ENCODE measurements at places on chromosomes 2 and 18.

DNA sequence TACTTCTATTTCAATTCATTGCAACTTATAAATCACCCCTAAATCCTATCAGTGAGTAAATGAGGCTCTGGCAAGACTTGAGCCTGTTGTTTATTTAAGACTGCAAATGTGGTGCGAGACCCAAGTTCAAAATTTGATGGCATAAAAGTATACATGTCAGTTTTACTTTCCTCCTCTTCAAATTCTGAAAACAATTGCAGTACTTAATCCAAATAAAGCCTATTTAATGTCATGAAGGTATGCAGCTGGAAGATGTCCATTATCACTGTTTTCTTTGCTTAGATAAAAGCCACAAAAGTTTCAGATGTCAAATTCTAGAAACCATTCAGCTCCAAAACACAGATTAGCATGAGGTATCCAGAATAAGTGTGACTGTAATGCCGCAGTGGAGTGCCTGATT lies 3.3 kb downstream of the APCDD1 start:
- no peak for DNase-seq

DNA sequence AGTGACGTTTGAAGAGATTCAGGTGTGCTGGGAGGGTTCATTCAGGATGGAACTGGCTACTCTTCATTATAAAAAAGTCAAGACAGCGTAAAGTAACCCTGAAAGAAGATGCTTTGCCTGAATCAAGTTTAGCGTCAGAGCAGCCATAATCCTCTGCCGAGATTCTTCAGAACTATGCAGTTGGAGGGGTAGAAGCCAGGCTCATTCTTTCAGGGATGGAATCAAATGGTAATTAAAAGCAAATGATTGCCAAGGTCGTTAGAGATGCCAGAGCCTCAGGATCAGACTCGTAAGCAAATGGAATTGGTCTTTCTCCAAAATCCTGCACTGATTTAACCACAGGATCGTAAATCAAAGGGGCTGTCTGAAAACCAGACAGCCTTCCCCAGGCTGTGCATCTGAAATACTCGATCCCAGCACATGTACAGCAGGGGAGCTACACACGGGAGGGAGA lies 21.9 kb downstream of the APCDD1 start:
- DNase-seq = no peak

- DNase-seq = no peak
These were observed 1152.0 kb upstream of the CDH2 start for GRCh38 chr18:29328932-29329331.

GRCh38 chr2:16218161-16218560 lies 277.8 kb downstream of the MYCN start:
- DNase-seq = no peak

GRCh38 chr2:176122052-176122682 lies 352 bp upstream of the HOXD9 start:
- no peak for DNase-seq

DNA sequence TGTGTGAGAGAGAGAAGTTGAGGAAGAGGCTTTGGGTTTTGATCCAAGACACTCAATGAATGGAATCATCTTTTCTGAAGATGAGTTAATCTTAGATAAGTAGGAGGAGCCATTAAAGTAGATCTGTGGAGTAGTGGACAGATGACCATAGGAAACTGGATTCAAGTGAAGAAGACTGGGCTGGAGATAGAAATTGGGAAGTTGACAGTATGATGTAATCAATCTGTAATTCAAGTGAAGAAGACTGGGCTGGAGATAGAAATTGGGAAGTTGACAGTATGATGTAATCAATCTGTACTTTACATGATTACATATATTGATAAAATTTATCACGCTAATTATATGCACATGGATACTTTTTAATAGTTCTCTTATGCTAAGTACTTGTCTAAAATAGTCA lies 92.8 kb downstream of the PHLPP1 start:
- no peak for DNase-seq

DNA sequence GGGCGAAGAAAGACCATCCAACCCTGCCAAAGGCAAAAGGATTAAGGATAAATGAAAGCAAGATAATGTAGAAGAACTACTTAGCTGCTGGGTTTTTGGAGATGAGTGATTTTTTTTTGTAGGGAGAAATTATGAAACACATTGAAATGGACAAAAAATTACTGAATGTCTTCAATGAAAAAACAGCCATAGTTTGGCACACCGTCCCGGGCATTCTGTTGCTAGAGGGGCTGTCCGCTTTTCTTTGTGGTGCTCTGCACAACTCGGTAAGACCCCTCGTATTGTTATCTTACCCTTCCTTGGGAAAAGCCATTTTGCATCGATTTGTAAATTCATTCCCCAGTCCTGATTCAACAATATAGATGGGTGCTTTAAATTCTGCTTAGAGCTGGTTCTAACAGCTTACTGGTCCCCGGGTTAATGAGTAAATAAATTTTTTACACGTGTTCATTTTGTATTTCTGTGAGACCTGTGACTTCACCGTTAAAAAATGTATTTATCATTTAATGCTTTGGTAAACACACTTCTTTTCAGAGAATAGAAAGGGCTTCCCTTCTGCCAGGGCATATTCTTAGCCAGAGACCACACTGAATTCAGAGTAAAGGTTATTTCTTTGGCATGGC lies 912 bp upstream of the LAPTM4A start:
- no peak for DNase-seq

- peak; percentile 41 for DNase-seq
These were observed at the start of gene MTA3 for GRCh38 chr2:42568401-42569115. Gene MTA3 (plus strand): TSS chr2:42568632. CDS start chr2:42568746, 114 bp downstream.

- no peak for DNase-seq
These were observed 447 bp downstream of the RETSAT start for GRCh38 chr2:85353876-85354285.

GRCh38 chr2:239326831-239327535 lies 73.8 kb downstream of the HDAC4 start:
- peak; percentile 32 for DNase-seq

DNA sequence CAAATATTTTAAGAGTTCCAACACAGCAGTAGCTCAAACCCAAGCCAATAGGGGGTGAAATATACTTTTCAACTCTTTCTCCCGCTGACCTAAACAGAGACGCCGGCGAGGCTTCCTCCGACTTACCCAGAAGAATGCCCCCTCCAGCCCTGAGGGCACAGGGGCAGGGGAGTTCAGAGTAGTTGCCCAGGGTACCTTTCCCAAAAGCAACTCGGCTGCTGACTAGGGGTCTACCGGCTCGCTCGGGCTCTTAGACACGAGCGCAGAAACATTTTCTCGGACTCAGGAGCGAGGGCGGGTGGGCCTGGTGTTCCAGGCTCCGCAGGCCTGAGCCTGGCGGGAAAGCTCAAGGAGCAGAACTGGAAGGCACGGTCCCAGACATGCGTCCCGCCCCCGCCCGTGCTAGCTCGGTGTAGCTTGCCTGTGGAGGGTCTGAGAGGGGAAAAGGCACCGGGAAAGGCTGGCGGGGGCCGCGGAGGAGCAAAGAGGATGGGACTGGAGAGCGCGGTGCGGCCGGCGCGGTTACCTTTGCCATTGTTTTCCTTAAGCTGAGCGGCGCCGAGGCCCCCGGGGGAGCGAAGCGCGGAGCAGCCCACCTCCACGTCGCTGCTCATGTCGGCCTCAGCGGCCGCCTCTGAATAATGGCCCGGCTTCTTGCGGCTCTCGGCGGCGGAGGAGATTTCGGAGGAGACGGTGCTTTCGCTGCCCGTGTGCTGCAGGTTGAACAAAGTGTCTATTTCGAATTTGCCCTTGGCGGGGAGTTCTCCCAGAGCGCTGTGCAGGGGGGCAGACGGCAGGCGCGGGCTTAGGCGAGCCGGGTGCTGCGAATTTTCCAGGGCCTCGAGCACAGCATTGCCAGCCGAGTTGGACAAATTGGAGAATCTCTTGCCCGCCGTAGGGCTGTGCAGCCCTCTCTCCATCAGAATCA lies 674 bp downstream of the EVX2 start:
- DNase-seq = no peak

GRCh38 chr2:201383136-201383535 lies 26.0 kb upstream of the FLACC1 start:
- no peak for DNase-seq

DNA sequence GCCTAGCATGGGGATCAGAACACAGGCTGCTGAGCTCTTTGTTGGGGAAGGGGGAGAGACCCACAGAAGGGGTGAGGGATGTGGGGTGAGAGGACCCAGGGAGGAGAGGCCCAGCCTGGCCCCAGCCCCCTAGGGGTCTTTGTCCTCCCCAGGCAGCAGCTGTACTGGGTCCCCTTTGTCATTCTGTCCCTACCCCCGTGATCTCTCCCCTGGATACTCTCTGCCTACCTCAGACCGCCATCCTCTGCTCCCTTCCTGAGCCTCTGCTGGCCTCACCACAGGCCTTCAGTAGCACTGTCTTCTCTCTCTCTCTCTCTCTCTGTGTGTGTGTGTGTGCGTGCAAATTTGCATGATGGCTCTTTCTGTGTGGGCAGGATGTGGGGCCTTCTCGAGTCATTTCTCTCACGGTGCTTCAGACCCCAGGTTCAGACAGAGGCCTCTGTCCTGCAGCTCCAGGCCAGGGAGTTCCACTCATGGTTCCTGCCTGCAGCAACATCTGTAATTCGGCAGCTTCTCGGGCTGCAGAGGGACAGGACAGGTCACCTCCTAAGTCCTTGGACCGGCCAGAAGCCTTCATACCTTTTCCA lies 1.4 kb downstream of the PSD4 start:
- DNase-seq = no peak

- no peak for DNase-seq
These were observed 4.8 kb upstream of the MRPL44 start for GRCh38 chr2:223952280-223952968.

DNA sequence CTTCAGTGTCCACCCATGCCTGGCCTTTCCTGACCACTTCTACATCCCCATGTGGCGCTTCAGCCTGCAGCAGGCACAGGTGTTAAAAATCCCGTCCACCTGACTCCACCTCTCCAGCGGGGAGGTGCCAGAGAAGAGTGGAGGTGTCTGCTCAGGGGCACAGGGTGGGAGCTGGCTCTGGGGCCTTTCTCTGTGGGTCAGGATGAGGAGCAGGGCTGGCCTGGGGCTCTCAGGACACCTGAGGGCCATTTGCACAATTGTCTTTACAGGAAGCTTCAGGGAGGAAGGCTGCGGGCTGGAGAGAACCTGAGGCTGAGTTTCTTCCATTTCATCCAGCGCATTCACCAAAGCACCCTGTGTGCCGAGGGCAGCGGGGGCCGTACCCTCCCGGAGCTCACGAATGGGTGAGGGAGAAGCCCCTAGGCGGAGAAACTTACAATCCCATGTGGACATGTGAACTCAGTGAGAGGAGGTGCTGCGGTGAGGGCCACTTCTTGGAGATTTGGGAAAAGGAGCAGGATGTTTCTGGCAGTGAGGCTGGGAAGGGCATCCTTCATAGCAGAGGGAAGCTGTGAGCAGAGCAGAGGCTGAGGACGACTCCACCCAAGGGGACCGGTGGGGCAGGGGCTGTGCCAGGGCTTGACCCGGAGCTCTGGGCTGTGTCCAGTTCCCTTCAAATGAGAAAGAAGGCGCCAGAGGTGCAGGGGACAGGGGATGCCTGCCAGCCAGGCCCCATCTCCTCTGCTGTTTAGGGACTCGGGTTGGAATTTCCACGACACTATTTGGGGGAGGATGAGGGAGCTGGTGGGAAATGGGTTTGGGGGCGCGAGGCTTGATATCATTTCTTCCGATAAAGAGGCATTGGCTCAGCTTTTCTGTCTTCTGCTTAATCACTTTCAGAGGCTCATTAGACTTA lies 155.2 kb upstream of the MYCN start:
- no peak for DNase-seq

- DNase-seq = no peak
These were observed 144.9 kb downstream of the ACOXL start for GRCh38 chr2:110877031-110877827.

- no peak for DNase-seq
These were observed 63.6 kb downstream of the TRAPPC12 start for GRCh38 chr2:3443083-3443482.

- no peak for DNase-seq
These were observed 120.0 kb upstream of the FSIP2 start for GRCh38 chr2:185618625-185619024.

- no peak for DNase-seq
These were observed 31.2 kb upstream of the NTSR2 start for GRCh38 chr2:11701206-11701605.

DNA sequence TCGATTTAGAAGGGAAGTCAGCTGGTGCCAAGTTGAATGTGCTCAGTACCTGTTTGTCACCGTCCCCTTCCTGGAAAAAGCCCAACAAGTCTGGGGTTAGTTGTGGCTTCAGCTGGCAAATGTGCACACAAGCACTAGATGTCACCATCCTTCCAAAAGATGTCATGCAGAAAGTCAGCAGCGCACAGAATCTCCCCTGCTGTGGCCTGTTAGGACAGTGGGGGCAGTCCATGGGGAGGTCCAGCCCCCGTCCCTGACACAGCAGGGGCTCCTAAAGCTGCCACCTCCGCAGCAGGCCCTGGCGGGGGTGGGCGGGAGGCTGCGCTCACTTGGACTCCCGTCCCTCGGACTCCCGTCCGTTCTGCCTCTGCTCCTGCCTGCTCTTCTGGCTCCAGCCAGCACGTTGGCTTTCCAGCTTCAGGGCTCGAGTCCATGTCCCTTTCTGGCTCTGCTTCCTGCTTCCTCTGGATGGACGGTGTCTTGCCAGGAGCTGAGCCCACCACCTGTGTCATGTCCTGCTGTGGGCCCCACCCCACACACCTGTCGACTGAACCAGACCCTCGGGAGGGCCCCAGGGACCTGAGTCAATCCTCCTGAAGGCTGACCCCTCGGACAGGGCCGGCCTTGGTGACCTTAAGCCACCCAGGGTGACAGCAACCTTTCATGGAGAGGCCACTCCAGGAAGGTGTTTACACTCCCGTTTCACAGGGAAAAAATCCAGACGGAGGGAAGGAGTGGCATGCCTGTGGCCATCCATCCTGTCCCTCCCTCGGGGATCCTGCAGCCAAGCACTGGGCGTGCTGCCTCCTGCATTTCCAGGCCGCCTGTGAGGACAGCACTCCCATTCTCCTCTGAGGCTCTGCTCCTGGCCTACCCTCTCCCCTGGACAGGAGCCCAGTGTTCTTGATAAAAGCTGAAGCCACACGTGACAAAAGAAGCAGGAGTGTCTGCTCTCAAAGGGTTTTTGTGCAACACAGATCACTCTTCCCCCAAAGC lies 8.5 kb downstream of the RAB17 start:
- no peak for DNase-seq

GRCh38 chr2:177740700-177741099 lies 331.9 kb downstream of the PDE11A start:
- DNase-seq = no peak

DNA sequence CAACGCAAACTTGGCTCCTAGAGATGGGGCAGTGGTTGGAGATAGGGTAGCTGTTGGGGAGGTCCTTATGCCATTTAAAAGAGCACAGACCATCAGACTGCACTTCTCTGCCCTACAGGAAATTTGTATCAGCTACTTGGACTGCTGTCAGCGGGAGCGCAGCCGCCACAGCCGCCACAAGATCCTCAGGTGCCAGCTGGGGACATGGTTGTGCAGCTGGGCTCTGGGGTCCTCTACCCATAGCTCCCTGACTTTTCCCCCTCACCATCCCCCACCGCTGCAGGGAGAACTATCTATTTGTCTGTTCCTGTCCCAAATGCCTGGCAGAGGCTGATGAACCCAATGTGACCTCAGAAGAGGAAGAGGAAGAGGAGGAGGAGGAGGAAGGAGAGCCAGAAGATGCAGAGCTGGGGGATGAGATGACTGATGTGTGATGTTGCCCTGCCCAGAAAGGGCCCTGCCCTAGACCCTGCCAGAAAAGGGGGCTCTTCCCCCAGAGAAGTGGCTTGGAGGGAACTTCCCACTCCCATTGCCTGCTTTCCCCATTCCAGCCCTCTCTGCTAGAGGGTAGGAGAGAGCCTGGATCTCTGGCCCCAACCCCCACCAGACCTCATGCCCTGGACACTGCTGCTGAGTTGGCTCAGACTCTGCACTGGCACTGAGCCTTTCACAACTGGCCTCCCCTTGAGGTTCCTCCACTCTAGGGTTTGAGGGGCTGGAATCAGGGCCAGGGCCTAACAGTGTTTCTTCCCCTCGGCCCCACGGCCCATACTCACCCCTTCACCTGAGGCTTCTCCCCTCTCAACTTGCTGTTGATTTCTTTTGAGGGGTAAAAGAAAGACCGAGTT lies 7.3 kb downstream of the PRADC1 start:
- DNase-seq = no peak
